ENCODE measurements at places on chromosomes 2 and 18.

DNA sequence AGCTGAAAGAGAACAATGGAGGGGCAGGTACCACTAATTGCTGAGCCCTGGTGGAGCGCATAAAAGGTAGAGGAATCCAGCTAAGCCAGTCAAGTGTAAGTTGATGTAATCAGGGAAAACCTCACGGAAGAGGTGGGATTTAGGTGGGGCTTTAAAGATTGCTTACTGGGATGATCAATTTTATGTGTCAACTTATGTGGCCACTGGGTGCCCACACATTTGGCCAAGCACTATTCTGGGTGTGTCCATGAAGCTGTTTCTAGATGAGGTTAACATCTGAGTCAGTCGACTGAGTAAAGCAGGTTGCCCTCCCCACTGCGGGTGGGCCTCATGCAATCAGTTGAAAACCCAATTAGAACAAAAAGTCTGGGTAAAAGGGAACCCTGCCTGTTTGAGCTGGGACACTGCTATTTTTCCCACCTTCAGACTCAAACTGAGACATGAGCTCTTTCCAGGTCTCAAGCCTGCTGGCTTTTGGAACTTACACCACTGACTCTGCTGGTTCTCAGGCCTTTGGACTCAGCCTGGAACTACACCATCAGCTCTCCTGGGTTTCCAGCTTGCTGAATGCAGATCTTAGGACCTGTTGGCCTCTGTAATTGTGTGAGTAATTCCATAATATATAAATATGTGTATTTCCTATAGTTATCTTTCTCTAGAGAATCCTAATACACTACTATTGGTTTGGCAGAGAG lies 67.3 kb downstream of the MYO5B start:
- no peak for DNase-seq

DNA sequence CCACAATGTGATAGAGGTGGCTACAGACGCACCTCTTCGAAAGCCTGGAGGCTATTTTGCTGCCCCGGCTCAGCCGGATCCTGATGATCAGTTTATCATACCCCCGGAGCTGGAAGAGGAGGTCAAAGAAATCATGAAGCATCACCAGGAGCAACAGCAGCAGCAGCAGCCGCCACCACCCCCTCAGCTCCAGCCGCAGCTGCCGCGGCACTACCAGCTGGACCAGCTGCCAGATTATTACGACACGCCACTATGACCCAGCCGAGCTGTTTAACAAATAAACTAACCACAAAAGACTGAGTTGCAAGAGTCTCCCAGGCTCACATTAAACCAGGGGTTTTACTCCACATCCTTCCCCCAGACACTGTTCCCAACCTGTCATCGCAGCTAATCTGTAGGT lies 263.8 kb downstream of the PHLPP1 start:
- peak; percentile 86 for DNase-seq

DNA sequence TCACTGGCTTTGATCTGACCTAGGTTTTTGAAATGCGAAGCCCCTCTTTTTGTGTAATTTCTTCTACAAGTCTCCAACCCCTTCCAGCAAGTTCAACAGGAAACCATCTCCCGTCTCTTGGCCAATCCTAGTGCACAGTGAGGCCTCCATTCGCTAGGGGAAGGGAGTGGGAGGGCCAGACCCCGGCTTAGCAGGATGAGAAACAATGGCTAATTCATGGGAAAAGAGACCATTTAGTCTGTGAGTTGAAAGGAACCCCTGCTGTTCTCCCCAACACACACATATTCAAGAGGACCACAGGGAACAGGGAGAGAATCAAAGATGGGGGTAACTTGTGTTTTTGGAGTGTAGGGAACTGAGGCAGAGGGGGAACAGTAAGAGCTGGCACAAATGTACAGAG lies 83.0 kb downstream of the RTN4 start:
- no peak for DNase-seq

DNA sequence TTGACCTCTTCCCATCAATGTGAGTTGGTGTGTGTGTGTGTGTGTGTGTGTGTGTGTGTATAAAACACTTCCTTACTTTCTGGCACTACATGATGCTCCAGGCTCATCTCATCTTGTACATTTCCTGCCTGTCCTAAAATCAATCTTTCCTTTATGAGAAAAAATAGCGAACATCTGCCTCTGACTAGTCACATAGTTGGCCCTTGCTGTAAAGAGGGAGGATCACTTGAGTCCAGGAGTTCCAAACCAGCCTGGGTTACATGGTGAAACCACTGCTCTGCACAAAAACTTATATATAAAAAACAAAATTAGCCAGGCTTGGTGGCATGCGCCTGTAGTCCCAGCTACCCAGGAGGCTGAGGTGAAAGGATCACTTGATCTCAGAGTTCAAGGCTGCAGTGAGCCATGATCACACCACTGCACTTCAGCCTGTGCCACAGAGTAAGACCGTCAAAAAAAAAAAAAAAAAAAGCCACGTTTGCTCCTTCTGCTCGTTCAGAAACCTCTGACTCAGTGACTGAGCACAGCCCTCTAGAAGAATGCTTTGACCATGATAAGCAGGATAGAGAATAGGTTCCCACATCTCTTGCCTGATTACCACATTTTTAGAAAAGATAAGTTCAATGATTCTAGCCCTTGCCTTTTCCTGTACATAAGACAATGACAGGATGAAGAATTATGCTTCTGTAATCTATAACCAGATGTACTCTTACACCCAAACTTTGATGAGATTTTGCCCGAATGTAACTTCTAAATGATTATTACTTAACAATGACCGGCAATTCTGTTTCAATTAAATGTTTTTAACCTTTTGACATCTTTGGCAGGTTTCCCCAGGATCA lies 45.2 kb upstream of the ST3GAL5 start:
- DNase-seq: no peak

DNA sequence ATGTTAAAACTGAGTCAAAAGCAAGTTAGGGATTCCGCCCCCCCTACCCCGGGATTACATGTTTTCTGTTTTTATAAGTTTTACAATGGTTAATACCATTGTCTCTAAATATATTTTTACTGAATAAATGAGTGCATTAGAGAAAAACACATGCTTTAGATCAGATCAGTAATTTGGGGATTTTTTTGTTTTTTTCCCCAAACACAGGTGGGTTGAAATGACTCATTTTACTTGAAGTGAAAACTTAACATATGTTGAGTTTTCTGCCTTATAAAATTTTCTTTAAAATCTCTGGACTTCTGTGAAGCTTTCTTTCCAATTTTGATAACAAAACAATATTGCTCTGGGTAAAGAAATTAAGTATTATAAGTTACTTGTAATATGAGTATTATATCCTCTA lies 114.4 kb downstream of the AGPS start:
- DNase-seq: no peak

- DNase-seq: peak; percentile 76
These were observed 26.1 kb upstream of the SPTBN1 start for GRCh38 chr2:54429811-54430551.

GRCh38 chr18:42508683-42509296 lies 553.8 kb downstream of the PIK3C3 start:
- no peak for DNase-seq

GRCh38 chr2:189862751-189863150 lies 78.5 kb downstream of the PMS1 start:
- no peak for DNase-seq

DNA sequence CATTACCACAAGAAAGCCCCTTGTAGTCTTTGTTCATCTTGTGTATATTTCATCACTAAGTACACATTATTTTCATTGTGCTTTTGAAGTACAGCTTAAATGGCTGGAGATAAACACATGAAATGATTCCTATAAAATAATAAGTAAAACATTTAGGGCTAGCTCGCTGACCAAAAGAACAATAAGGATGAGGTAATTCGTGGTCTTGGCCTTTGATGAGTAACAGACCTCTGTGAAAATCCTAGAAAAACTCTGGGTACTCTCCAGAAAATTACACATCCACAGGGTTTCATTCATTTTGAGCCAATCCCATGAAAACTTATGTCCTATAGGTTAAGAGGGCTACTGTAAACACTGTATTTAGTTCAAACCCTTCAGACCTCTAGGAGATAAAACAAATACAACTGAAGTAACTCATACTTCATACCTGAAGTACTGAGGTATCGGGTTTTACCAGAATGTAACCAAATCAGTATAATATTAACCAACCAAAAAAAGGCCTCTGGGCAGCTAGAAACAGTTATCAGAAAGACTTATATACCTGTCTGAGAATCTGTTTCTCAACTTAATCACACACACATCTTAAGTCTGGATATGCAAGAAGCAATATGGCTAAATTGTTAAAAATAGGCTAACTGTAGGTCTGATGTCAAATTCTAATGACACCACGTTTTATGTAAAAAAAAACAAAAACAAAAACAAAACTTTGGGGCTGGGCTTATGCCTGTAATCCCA lies 31.0 kb downstream of the CFAP36 start:
- no peak for DNase-seq

- DNase-seq: no peak
These were observed 1334.8 kb upstream of the CELF4 start for GRCh38 chr18:38900445-38900844.

DNA sequence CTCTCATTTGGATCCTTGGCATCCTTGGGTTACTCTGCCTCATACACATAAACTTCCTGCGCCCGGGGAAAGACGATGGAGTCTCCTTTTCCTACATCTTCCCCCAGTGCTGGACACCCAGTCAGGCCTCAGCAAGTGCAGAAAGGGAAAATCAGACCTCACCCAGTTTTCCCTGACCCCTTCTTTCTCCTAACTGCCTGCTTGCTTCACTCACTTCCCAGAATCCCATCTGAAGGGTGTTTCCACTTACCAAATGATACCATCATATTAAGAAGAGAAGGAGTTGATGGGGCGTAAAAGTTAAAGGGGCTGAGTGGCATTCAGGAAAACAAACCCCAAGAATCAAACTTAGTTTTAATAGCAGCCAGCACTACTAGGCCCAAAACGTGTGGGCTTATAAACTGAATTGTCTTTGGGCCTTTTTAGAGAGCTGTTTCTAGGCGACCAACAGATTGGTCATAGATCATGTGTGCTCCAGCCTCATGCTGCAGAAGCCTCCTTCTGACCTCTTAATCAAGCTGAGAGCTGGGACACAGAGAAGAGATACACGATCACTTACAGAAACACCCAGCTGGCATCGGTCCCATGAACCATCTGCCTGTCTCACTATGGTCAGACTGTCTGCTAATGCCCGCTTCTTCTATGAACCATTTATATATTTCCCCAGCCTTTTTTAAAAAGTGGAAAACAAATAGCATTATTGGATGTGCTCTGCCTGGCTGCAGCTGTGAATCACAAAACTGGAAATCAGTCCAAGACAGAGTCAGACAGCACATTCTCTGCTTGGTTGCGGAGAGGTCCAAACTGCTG lies 165.7 kb upstream of the SLC14A2 start:
- no peak for DNase-seq

GRCh38 chr2:66541646-66542045 lies 106.7 kb downstream of the MEIS1 start:
- no peak for DNase-seq

DNA sequence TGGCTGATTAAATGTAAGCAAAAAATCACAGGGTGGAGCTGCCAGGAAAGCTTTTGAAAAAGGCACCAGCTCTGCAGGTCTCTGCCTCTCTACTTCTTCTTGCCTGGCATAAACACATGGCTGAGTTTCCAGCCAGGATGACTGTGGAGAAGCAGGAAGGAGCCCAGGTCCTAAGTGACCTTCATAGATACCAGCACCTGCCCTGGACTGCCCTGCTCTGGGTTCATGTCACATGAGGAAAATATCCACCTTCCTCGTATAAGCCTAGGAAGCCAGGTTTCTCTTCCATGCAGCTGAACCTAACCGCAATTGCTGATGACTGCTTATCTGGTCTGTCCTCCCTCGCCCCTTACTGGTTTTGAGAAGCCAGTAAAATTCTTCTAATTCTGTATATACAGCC lies 47.8 kb upstream of the CREB1 start:
- DNase-seq: no peak

GRCh38 chr2:20232837-20233207 lies 7.9 kb upstream of the SDC1 start:
- DNase-seq: no peak

- DNase-seq: no peak
These were observed 204.0 kb downstream of the ARL4C start for GRCh38 chr2:234292962-234293243.

GRCh38 chr2:177329064-177329463 lies 63.5 kb upstream of the AGPS start:
- DNase-seq: no peak

- DNase-seq: no peak
These were observed 32.6 kb upstream of the RAPH1 start for GRCh38 chr2:203567691-203568090.

DNA sequence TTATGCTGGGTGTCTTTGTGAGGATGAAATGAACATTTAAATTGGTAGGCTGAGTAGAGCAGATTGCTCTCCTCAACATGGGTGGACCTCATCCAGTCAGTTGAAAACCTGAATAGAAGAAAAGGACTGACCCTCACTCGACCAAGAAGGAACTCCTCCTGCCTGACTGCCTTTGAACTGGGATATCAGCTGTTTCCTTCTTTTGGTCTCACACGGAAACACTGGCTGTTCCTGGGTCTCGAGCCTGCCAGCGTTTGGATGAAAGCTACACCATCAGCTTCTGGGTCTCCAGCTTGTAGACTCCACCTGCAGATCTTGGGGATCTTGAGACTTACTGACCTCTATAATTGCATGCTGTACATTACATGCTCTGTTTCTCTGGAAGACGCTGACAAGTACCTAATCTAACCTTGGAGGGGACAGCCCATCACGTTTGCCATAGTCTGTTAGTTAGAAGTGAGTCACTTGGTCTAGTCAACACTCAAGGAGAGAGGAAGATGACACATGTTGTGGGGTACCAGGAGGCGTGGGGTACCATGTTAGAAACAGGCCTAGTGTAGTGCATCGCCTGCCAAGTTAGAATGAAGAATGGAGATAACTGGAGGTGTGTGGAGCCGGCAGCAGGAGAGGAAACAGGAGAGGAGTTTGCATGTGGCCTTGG lies 267.0 kb downstream of the MREG start:
- no peak for DNase-seq

GRCh38 chr18:4658804-4659203 lies 203.7 kb upstream of the DLGAP1 start:
- no peak for DNase-seq

GRCh38 chr2:121490584-121491133 lies 40.0 kb upstream of the RNU4ATAC start:
- DNase-seq: no peak

GRCh38 chr2:181042706-181043105 lies 62.3 kb downstream of the UBE2E3 start:
- no peak for DNase-seq

- no peak for DNase-seq
These were observed 28.2 kb upstream of the USP34 start for GRCh38 chr2:61499060-61499459.

DNA sequence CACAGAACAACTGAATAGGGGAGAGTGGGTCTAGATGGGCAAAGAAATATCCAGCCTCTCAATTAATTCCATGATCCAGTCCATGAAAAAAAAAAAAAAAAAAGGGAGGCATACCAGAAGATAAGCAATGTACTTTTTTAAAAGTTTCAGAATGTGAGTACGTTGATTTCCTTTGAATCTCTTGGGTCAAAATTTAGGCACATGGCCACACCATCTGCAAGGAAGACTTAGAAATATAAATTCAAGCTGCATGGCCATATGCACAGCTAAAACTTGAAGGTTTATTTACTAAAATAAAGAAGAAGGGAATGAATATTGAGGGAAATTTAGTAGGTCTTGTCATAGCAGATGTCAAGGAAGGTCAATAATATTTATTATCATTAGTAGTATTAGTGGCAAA lies 286.5 kb upstream of the CDH7 start:
- DNase-seq: no peak
